Stimulated activated CD4-positive, alpha-beta T cell treated with anti-CD3 and anti-CD28 coated beads, TNF-alpha, amount 100 ng/mL, for 4 hours (primary cell): ENCODE measurements at places on chromosomes 2 and 18.

- DNase-seq = no peak
Observed at GRCh38 chr18:34772887-34773286, 62.8 kb downstream of the DTNA start.

- DNase-seq = no peak
Observed at GRCh38 chr2:207854484-207855440, 85.1 kb upstream of the FZD5 start.

- no peak for DNase-seq
Observed at GRCh38 chr2:217932803-217933616, 69.8 kb downstream of the TNS1 start.

DNA sequence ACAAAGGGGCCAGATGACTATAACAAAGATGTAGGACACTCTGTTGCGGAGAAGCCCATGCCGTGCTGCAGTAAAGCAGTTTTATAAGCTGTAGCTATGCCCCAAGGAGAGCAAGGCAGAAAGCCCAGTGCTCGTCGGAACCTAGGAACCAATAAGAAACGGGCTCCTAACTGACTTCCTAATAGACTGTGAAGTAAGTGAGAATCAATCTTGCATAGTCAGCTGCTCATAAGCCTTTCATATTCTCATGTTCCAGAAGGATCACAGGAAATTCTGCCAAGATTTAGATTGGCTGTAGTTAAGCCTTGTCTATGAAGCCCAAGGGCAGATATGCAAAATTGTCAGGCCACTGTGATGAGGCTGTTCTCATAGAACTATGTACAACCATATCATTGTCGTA is 98.4 kb downstream of the RTTN start:
- DNase-seq = no peak

- no peak for DNase-seq
Observed at GRCh38 chr2:38534746-38535403, 67.9 kb downstream of the HNRNPLL start.

- no peak for DNase-seq
Observed at GRCh38 chr2:201904538-201905420, 98.4 kb downstream of the CDK15 start.

DNA sequence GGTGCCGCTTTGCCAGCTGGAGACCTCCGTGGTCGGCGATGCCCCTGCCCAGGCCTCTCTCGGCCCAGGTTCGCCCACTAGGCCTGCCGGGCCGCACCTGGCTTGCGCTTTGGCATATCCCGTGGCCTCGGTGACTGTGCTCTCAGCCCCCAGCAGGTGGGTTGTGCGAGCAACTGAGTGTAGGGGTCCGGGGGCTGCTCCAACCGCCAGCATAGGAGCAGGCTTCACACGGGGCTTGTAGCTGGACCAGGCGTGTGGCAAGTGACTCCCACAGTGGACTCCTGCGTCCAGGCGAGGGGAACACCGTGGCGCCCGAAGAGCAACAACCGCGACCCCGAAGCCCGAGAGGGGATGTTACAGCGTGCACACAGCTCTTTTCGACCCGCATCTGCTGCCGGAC is 9.7 kb downstream of the TRAPPC12 start:
- DNase-seq = no peak

DNA sequence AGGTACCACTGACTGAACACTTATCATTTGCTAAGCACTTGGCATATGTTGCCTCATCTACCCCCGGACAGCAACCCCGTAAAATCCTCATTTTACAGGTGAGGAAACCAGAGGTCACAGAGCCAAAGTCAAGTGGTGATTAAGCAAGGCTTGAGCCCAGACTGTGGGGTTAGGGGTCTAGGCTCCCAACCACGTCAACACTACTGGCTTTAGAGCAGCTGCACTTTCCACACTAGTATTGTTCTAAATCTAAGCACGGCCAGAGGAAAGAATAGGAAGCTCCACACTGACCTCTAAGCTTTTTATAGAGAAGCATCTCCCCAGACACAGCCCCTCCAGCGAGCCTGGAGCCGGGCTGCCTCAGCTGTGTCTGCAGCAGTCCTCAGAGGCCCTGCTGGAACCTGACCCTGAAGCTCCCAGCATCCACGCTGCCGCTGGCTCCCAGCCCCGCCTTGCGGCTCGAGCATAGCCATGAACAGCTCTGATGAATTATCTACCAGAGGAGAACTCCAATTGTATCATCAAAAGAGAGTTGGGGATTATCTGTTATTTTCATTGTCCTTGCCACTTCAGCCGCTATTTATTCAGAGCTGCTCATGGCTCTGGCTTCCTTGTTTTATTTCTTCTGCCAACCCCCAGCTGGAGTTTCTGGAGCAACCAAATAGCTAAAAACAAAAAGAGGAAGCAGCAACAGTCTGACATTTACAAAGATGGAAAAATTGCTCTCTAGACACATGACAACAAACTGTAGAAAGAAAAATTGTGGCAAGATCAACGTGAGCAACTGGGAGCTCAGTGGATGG is 62.2 kb upstream of the RTN4 start:
- no peak for DNase-seq

- DNase-seq = no peak
Observed at GRCh38 chr2:233210843-233211547, 40.5 kb upstream of the ATG16L1 start.
